Left ventricle myocardium inferior (tissue), 1 donor: ENCODE measurements at places on chromosomes 5 and 9.

- peak; percentile 67 for DNase-seq
Measured at GRCh38 chr9:14428781-14429230, 114.9 kb upstream of the NFIB start.

- no peak for DNase-seq
Measured at GRCh38 chr5:67620424-67621397, 424.1 kb upstream of the CD180 start.

GRCh38 chr9:126788634-126789349 lies 16.0 kb upstream of the ZBTB43 start:
- no peak for DNase-seq

DNA sequence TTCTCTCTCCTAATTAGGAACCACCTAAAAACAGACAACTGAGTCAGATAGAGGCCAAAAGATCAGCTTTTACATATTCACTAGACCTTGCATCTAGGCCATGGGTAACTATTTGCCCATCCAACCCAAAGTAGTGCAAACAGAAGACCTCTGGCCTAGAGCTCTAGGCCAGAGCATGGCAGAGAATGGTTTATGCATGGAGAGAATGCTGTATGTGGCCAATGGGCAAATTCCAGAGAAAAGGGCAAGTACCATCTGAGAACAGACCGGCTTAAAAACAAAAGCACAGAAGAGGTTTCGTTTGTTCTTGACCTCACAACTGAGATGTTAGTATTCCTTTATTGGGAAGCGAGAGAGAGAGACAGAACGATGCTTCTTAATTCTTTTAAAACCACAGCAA lies 151.7 kb upstream of the RFX3 start:
- DNase-seq = no peak

GRCh38 chr9:105245029-105245890 lies 809 bp downstream of the SLC44A1 start:
- peak; percentile 29 for DNase-seq

DNA sequence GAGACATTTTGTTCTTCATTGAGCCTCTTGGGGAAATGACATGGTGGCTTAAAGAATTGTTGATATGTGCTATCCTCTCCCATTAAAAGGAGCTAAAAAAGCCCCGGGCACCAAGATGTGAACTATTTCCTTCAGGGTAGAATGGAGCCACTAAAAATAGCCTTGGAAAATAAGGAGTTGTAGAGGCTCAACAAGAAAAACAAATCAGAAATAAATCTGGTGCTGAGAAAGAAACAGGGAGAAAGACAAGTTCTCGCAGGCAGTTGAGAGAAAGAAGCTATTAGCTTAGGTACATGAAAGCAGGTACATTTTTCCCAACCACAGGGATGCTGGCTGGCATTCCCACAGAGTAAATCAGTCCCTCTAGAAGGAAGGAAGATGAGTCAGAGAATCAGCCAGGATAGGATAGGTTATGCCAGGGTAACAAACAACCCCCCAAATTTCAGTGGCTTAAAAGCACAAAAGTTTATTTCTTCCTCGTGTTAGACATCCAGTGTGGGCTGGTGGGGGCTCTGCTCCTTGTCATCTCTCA lies 134.6 kb upstream of the ADRA1B start:
- no peak for DNase-seq

GRCh38 chr9:95082401-95083084 lies 235.0 kb downstream of the FANCC start:
- no peak for DNase-seq

- no peak for DNase-seq
Measured at GRCh38 chr5:126452477-126452876, 29.3 kb downstream of the GRAMD2B start.

- no peak for DNase-seq
Measured at GRCh38 chr9:90469865-90470387, 172.7 kb downstream of the DIRAS2 start.

DNA sequence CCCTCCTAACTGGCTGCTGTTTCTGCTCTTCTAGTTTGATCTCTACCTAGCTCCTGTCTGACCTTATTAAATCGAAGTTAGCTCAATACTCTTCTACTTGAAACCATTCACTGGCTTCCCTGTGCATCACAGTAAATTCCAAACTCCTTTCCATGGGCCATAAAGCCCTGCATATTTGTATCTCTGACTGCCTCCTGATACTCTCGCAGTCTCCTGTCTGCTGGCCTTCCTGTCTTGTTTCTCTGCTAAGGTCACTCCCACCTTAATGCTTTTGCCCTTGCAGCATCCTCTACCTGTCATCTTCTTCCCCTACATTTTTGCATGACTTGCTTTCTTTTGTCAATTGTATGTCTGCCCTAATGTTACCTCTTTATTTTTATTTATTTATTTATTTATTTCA lies 44.8 kb downstream of the SNCAIP start:
- no peak for DNase-seq

- DNase-seq = no peak
Measured at GRCh38 chr9:129891569-129891968, 56.3 kb downstream of the USP20 start.

DNA sequence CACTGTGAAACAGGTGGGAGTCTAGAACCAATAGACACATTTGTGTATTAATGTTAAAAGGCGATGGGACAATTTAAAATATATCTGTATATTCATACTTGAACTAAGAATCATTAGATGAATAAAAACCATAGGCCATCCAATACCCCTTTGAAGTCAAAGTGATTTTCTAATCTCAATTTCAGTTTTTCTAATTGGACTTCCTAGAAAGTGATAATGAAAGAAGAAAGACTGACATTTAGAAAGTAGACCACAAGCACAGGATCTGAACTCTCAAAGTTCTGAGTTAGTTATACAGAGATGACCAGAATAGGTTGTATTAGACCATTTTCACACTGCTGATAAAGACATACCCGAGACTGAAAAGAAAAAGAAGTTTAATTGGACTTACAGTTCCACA lies 412.8 kb upstream of the PIK3R1 start:
- DNase-seq = no peak
